Stimulated activated naive CD4-positive, alpha-beta T cell (primary cell): ENCODE measurements at places on chromosomes 11 and 22.

GRCh38 chr22:47929646-47930185 is 1167.3 kb downstream of the TBC1D22A start:
- DNase-seq = no peak

DNA sequence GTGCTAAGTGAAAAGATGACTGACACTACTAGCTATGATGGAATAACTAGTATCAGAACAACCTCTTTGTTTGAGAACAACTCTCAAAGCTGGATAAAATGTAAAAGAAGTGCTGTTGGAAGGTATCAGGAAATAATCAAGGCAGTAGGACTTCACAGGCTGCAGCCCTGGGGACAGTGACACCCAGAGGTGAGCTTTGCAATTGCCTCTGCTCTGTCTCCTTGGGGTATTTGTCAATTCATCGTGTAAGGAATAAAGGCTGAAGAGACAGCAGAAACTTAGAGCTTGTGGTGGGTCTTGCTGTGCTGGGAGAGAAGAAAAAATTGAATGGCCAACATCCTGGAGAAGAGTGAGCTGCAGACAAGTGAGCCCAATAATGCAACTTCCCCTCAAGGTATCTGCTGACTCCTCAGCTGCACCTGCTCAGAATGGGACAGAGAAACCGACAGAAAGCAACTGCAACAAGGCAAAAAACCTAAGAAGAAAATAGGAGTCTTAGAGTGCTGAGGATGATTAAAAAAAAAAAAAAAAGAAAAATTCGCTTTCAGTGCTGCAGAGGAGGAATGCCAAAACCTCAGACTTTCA is 141.1 kb downstream of the RCN1 start:
- DNase-seq = no peak

DNA sequence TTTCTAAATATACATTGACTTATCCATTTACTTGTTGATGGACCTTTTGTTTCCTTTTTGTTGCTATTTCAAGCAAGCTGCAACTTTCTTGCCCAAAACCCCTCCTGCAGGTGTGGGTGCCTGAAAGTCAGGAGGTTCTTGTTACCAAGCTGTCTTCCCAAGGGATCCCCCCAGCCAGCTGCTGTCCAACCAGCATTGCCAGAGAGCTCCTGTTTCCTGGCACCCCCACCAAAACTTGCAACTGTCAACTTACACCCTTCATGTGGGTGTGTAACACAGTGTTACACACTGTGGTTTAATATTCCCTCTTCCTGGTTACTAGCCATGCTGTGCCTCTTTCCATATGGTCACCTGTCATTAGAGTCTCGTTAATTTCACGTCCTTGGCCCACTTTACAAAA is 1.6 kb upstream of the KRTAP5-1 start:
- DNase-seq = no peak

DNA sequence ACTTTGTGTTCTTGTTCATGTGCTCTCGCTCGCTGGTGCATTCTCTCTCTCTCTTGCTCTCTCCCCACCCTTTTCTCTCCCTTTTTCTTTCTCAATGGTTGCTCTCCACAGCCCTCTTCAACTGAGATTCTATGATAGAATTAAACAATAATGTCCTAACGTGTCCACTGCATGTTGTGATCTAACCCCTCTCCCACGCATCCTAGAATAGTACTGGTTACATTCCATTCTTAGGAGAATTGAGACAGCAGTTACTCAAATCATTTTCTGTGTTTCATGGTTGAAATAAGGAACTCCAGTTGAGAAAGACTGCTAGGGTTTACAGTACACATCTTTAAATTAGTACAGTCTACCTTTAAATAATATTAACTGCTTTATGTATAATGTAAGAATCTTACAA is 318.1 kb upstream of the PITPNB start:
- DNase-seq = no peak
